Peyer's patch (tissue), 4 donors: ENCODE measurements at places on chromosomes 6 and 20. TPM values are rescaled to one million over a fixed set of nuclear protein-coding genes. Genes with fewer than 3 reads are reported as not detected.

- DNase-seq: no peak
Measured at GRCh38 chr6:142857796-142858555, 87.0 kb downstream of the HIVEP2 start.

DNA sequence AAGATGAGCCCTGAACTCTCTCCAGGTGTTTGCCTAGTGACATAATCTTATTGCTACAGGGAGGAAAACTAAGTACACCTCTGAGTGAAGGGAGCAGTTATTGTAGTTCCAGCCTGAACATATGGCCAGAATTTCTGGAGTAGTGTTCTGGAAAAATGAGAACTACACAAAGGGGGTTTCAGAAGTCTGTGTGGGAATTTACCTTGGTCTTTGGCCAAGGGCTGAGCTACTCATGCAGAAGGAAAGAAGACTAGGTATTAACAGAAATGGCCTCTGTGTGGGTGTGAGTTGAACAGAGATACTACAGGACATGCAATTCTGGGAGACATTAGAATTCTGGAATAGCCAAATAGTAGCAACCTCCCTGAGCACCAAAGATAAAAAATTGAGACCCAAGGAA lies 1009.7 kb upstream of the GJE1 start:
- no peak for DNase-seq

GRCh38 chr20:14633507-14633906 lies 296.1 kb upstream of the FLRT3 start:
- no peak for DNase-seq

DNA sequence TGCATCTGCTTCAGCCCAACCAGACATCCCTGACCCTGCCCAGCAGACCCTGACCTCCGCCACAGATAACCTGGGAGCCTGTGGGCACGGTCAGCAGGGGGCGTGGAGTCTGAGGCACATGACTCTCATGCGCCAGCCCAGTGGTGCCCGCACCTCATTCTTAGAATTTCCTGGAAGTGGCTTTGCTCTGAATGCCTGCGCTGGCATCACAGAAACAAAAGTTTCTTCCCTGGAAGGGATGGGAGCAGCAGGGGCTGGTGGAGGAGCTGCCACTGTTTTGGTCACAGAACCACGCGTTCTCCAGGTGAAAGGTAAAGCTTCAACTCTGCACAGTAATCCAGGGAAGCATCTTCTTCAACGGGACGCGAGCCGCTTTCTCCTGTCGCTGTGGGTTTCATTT lies 67.9 kb upstream of the DUSP22 start:
- DNase-seq: no peak

DNA sequence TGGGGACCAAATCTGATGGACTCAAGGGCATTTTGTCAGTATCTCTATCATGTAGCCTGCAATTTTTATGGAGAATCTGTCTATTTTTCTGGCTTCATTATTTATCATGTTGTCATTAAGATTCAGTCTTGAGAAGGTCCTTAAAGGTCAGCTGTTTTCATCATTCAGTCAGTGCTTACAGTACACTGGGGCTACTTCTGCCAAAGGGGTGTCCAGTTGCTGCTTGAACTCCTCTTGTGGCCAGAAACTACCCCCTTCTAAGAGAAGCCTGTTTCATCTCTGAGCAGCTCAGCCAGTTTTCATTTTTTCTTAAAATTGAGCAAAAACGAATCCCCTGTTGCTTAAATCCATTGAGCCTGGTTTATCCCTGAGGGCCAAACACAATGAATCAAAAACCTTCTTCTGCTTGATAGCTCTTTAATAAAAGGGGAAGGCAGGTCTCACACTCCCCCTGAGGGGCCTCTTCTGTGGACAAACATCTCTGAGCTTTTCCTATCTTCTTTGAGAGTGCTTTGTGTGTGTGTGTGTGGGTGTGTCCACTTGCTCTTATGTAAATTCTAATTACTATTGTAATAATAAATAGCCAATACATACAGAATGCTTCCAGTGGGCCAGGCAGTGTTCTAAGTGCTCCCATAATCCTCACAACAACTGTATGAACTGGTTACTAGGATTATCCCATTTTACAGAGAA lies 172.2 kb downstream of the PLCB1 start:
- no peak for DNase-seq

DNA sequence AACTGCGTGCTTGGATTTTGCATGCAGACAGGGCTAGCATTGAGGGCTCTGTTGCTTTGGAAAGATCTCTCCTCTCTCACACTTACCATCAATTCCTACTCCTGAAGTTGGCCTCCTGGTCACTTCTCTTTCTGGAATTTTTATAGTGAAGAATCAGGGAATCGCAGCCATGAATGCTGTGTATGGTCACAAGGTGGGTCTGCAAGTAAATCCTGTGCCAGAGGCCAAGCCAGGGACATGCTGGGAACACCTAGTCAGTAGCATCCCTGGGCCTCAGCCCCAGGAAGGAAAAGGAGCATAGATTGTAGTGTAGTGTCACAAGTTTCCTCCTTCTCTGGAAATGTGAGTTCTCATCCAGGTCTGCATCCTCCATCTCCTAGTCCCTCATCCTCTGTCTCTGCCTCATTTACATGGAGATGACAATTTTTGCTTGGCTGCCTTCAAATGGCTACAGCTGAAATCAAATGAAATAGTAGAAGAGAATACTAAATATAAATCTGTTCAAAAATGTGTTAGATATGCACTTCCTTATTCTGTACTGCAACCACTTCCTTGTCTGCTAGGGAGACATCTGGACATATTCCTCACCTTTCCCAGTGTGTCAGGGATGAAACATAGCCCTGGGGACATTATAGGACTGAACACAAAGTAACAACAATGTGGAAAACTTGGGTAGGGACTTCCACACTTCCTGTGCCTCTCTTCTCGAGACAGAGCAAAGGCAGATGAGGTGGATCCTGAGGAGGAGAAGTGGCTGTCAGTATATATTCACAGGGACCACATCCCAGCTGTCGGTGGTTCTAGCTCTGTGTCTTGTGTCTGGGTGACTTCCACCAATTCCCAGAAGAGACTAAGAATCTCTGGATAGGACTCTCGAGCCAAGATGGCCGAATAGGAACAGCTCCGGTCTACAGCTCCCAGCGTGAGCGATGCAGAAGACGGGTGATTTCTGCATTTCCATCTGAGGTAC lies 17.0 kb downstream of the CST9 start:
- no peak for DNase-seq

DNA sequence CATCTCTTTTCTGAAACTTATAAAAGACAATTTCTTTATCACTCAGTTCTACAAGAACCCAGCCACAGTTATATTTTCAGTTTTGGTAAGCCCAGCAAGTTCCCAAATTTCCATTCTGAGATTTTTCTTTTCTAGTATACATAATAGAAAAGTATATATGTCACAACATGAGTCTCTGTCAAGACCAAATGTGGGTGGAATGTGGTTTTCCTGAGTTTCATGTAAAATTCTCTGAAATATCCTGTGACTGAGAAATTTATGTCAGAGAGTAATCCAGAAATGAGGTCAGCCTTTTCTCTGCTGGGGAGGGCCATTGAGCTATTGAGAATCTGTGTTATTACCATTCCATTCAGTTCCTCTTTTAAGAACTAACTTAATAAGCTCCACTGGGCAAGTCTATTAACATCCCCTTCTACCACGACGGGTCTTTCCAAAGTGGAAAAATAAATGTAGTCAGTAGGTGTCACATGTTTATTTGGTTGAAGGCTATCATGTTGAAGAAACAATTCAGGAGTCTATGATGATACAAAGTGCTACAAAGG lies 100.7 kb upstream of the HMGN3 start:
- DNase-seq: no peak

- DNase-seq: no peak
Measured at GRCh38 chr6:373773-374724, 17.5 kb upstream of the IRF4 start.

- no peak for DNase-seq
Measured at GRCh38 chr6:158735009-158735408, 84.2 kb downstream of the EZR start.

DNA sequence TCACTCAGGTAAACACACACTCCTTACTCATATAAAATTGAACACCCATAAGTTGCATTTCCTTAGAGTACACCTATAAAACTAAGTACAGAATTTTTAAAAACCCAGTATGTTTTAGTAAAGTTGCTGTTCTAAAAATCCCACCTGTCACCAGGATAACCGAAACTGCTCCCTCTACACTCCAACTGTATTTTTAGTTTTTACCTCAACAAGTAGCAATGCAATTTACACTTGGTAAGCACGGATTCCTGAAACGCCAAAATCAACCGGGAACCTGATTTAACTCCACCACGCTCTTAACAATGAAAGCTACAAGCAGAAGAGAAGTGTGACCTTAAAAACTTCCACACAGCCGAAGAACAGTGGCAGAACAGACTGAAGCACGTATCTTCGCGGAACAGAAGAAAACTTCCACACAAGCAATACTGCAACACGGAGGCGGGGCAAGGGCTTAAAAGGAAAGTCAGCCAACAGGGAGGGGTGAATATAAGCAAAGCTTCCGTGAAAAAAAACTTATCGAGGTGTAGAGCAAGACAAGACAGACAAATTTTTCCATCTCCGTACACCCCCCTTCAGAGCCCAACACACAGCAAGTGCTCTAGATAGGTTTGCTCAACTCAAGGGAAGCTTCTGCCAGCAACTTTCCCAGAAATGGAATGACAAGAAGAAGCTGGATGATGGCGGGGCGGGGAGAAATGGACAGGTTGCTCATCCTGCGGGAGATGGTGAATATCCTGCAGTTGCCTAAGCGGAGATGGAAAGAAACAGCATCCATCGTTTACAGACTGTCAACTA lies 1.4 kb downstream of the STAU1 start:
- peak; percentile 68 for DNase-seq

GRCh38 chr6:2109796-2110195 lies 135.6 kb downstream of the GMDS start:
- DNase-seq: no peak

DNA sequence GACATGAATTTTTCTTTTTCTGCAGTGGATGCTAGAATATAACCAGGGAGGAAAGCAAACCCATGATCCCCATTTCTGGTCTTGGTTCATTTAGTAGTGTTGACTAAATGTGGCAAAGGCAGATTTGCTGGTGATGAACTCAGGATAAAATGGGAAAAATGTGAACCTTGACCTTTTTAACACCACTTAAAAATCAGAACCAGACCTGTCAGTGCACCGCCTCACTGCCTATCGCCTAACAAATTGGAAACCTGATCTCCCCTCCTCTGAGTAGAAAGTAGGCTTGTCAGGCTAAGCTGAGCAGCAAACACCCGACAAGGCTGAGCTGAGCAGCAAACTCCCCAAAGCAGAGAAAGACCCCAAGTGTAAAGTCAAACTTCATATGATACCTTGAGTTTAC lies 254.8 kb downstream of the FOXC1 start:
- no peak for DNase-seq

GRCh38 chr6:137734875-137735182 lies 132.2 kb upstream of the TNFAIP3 start:
- no peak for DNase-seq

GRCh38 chr20:24954566-24954965 lies 5.5 kb downstream of the CST7 start:
- DNase-seq: no peak

DNA sequence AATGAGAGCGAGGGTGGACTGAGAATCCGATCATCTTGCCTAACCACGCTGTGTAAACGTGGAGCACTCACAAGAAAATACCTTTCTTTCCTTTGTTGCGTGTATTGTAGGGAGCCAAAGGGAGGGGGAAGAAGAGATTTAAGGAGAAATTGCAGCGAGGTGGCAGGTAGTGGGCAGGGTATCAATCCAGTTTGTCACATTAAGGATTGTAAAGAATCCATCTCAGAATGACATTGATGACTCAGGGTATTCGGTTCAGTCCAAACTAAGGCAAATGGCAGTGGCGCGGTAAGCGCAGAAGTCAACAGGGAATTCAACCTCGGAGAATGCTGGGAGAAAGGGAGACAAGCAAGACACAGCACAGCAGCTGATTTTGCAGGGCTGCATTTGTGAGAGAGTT lies 146.2 kb downstream of the ID4 start:
- DNase-seq: no peak

DNA sequence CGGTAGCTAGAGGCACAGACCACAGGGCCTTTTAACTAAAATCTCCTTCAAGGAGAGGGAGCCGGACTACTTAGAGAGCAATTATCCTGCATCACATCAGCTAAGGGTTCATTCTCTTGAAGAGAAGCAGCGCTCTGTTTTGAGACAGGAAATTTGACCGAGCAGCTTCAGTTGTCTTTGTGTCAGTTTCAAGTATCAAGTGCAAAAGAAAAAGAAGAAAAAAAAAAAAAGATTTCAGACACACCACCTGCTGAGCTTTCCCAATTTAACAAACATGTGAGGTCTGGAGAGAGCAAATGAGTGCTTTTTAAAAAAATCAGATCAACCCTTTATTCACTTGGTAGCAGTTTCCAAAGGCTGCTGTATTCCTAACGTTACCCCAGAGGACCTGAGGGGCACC lies 273.5 kb upstream of the POU3F2 start:
- no peak for DNase-seq

DNA sequence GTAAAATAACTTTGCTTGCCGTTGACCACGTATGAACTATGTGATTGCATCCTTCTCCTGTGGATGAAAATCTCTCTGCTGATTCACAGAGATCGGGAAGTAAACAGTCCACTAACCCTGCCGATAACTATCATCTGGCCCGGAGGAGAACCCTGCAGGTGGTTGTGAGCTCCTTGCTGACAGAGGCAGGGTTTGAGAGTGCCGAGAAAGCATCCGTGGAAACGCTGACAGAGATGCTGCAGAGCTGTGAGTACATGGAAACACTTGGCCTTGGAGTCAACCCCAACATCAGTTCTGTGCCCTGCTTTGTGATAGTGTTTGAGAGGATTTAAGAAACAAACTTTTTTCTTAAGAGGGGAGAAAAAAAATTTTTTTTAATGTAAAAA lies 937 bp downstream of the TAF8 start:
- DNase-seq: no peak

FRK gene
- total RNA-seq: 7.4 TPM

PSORS1C2 gene
- total RNA-seq: not detected

CCN6 gene
- not detected for total RNA-seq

SRF gene
- 29.3 TPM for total RNA-seq

OR12D3 gene
- total RNA-seq: not detected

HLA-DPA1 gene
- 39.2 TPM for total RNA-seq

GLP1R gene
- not detected for total RNA-seq

SSTR4 gene
- not detected for total RNA-seq

FAM184A gene
- total RNA-seq: 11.9 TPM

APOM gene
- not detected for total RNA-seq

DYNLT1 gene
- 111 TPM for total RNA-seq

PTCRA gene
- total RNA-seq: not detected

HLA-DPB1 gene
- total RNA-seq: 9.5 TPM

SUMO4 gene
- total RNA-seq: not detected

DCDC2 gene
- total RNA-seq: 0.57 TPM

TAAR9 gene
- total RNA-seq: not detected
